ENCODE measurements at places on chromosomes 2 and 18. TPM values are rescaled to one million over a fixed set of nuclear protein-coding genes. Genes with fewer than 3 reads are reported as not detected.

- DNase-seq = no peak
Observed at GRCh38 chr2:65434592-65435241, 2.3 kb upstream of the SPRED2 start.

- DNase-seq = peak; percentile 11
Observed at GRCh38 chr2:119760237-119760955, 674 bp downstream of the PTPN4 start.

CCDC141 gene
- 0.12 TPM for polyA plus RNA-seq

LRATD1 gene
- 28.0 TPM for polyA plus RNA-seq

DNA sequence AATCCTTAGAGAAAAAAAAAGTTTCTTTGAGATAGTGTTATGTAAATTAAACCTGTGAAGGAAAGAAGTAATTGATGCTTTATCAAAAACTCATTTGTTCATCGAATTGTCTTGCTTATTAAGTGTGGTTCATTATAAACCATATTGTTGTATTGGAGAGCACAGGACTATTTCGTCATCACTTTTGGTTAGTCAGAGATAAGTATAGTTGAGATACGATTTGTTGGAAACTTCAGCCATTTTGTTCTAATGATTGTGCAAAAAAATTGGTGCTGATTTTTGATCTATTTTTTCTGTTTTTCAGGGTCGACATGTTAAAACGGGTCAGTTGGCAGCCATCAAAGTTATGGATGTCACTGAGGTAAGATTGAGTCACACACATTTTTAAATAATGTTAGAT lies 92.9 kb downstream of the MAP4K4 start:
- DNase-seq = no peak

DNA sequence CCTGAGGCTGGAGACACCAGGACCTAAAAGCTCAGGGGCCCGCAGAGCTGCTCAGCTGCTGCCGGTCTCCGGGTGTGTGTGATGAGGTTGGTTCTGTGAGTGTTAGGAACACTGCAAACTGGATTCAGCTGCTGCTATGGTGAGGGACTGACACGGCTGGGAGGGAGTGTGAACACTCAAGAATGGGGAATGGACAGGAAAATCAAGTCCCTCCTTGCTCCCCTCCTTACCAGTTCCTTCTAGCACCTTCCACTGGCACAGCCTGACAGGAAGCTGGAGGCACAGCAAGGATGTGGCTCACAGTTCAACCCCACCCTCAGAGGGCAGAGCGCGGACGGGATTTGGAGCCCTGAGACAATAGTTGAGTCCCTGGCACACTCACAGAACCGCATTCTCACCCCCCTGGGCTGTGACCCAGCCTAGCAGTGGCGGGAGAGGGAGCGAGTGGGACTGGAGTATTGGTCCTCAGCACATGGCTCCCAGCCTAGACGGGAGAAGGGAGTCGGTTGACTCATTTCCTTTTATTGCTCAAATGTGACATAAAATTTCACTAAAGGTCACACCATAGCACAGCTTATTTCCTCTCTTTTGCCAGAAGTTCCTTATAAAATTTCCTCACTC lies 42.5 kb downstream of the LRRC30 start:
- no peak for DNase-seq

GRCh38 chr18:51621113-51621863 lies 423.8 kb upstream of the MEX3C start:
- DNase-seq = peak; percentile 69

GRCh38 chr2:233349005-233349998 lies 5.0 kb upstream of the DGKD start:
- peak; percentile 29 for DNase-seq

DNA sequence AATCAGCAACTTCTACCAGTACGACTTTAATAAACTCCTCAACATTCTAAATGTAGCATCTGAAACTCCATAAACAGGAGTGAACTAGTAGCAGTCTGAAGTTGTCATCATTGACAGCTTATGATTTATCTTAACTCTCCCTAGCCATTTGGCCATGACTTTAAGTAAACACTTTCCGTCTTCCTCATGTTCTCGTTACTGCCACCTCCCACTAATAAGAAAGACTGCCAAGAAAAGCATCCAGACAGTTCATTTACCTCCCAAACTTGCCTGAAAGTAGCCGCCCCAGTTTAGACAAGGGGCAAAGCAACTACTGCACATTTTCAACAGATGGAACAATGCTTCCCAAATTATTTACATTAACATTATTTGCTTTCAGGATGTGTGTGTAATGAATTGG lies 287.5 kb downstream of the OSR1 start:
- peak; percentile 68 for DNase-seq

GRCh38 chr2:150110548-150110947 lies 376.9 kb downstream of the RND3 start:
- no peak for DNase-seq

DNA sequence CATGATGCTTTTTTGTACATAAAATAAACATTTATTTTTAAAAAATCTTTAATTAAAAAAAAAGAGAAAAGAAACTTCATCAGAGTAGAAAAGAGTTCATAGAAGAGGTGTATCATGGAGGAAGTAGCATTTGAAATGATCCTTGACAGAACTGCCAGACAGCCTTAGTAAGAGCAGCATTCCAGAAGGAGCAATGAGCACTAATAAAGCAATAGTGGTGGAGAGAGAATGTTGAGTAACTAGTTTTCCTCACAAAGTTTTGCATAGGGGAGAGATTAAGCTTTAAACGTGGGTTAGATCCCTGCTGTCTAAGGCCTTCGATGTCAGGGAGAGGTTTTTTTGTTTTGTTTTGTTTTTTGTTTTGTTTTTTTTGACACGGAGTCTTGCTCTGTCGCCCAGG lies 29.8 kb upstream of the METTL21A start:
- DNase-seq = no peak

DNA sequence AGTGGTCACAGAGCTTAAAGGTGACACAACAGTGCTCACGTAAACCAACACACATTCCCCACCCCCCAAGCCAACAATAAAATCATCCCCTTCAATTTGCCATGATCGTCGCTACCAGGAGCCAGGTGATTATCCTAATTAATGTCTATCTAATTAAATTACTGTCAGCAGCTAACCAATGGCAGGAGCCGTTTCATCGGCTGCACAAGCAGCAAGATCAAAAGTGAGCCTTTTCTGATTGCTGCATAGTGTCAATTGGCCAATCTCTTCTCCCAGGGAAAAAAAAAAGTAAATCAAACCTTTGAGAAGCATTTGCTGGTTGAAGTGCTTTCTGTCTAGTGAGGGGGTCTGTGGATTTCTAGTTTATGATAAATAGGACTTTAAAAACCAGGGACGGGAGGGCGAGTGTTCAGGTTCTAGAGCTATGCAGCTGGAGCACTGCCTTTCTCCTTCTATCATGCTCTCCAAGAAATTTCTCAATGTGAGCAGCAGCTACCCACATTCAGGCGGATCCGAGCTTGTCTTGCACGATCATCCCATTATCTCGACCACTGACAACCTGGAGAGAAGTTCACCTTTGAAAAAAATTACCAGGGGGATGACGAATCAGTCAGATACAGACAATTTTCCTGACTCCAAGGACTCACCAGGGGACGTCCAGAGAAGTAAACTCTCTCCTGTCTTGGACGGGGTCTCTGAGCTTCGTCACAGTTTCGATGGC lies at the start of gene TBR1:
Gene TBR1, plus strand, starts transcription at position 311 of the 721 bp plus-strand sequence. Its CDS starts 114 bp downstream, at position 425.
- no peak for DNase-seq

DNA sequence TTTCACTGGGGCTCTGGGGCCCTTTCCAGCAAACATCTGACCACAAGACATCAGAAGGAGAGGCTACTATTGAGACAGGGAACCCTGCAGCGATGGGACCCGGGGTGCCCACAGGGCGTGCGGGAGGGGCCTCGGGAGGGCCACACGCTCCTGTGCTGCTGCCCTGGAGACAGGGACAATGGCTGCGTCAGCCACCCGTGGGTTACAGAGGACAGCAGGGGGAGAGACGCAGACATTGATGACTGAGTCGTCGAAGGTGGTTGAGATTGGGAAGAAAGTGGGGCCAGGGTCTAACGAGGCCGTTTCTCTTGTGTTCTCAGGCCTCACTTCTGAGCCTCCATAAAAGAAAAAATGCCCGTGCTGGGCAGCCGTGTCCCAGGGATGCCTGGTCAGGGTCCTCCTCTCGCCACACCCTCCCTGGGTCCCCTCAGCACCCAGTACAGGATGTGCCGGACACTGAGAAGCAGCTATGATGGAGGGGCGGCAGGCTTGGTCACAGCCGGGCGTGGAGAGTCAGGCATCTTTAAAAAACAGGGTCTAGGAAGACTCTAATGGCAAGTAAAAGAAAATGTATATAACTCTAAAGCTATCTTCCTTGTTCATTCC lies 73.9 kb downstream of the NDUFA10 start:
- DNase-seq = no peak

DNA sequence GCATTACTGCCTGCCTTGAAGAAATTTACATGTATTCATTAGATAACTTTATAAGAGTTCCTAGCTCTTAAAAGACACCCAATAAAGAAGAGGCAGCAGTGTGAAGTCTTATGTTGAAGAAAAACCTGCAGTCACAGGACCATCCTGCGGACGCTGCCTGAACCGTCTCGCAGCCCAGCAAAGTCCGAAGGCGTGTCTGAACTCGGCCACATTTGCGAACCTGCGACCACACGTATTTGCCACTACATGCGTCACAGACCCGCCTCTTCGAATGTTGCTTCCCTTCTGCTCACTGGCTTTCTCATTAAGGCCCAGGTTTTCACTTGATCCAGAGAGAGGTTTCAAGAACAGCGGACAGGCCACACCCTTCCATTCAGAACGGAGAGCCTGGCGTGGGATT lies 41.2 kb downstream of the CNGA3 start:
- no peak for DNase-seq

GULP1 gene
- 54.2 TPM for polyA plus RNA-seq

DNA sequence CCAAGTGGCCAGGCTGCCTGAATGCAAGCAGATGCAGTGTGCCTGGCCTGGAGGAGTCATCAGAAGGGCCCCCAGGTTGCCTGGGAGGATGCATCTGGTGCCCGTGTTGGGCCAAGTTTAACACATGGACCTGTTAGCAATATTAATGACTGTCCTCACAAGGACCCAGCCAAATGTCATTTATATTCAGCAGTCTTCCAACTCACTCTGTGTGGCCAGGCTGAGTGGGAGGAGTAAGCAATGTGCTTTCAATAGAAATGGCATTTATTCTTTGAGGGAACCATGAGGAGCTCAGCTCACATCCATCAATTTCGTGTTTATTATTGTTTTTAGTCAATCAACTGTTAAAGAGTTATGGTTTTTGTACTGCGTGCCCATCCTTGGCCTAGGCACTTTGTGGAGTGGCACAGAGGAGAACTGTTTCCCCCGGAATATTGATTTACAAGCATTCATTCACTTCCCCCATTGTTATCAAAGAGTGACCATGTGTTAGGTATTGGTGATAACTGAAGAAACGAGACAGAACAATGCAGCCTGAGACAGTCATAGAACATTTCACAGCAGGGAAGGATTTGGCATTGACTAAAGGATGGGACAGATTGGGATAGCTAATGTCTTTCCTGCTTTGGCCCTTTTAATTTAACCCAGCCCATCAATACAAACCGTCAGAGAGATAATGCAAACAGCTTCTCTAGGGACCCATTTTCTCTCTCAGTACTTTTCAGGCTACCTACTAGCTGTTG lies 725.2 kb downstream of the TSN start:
- no peak for DNase-seq

DNA sequence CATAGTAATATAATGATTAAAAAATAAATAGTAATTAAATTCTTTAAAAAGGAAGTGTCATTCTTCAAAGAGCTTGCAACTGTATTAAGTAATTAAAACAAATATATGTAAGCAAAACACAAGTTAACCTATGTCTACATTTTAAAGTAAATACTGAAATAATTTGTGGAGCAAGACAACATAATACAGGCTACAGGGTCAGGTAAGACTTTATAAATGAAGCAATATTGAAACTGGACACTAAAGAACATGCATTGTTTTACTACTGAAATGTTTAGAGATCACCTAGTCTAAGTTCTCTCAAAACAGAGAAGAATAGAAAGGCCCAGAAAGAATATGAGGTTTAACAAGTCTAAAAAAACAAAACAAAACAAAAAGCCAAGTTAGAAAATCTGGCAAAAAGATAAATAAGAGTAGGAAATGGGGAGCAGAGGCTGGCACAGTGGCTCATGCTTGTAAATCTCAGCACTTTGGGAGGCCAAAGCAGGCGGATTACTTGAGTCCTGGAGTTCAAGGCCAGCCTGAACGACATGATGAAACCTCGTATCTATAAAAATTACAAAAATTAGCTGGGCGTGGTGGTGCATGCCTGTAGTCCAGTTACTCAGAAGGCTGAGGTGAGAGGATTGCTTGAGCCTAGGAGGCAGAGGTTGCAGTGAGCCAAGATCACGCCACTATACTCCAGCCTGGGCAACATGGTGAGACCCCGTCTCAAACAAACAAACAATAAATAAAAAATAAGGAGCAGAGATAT lies 34.4 kb downstream of the VPS54 start:
- no peak for DNase-seq

GRCh38 chr2:12506846-12507245 lies 209.9 kb upstream of the TRIB2 start:
- no peak for DNase-seq

- no peak for DNase-seq
Observed at GRCh38 chr2:5195636-5196035, 496.5 kb upstream of the SOX11 start.
